ENCODE measurements at places on chromosomes 1 and 21. TPM values are rescaled to one million over a fixed set of nuclear protein-coding genes. Genes with fewer than 3 reads are reported as not detected.

Gene TDRD5
- total RNA-seq = not detected

Gene CLEC20A
- total RNA-seq = not detected

Gene XCL2
- not detected for total RNA-seq

Gene PRELP
- not detected for total RNA-seq

Gene C1orf87
- total RNA-seq = not detected

Gene FNBP1L
- 0.69 TPM for total RNA-seq

Measured in naive thymus-derived CD8-positive, alpha-beta T cell (primary cell).